ENCODE measurements at places on chromosomes 13 and 19.

DNA sequence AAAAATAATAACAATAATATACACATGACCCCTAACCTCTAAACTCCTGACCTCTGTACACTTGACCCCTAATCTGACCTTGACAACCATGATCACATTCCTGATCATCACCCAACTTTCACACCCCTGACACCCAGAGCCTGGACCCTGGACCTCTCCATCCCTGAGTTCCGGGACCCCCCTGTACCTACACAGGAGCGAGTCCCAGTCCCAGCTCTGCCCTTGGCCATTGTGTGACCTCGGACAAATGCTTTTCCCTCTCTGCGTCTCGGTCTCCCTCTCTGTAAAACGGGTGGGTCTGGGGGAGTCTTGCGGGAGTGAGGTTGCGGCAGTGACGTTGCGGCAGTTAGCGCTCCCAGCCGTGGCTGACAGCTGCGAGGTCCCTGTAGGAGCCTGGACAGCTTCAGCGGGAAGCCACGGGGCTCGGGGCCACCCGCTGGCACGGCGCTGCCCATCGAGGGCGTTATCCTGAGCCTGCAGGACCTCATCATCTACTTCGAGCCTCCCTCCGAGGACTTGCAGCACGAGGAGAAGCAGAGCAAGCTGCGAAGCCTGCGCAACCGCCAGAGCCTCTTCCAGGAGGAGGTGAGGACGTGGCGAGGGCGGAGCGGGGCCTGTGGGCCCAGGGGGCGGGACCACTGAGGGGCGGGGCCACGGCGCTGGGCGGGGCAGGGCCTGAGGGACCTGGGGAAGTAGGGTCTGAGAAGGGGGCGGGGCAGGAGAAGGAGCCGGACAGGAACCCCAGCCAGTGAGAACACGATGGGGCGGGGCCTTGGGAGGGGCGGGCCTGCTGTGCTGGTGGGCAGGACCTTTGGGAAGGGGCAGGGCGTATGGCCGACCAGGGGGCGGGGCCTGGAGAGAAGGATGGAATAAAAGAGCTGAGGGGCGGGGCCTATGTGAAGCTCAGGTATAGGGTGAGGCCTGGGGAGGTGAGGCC lies 19.2 kb downstream of the RYR1 start:
- no peak for DNase-seq

DNA sequence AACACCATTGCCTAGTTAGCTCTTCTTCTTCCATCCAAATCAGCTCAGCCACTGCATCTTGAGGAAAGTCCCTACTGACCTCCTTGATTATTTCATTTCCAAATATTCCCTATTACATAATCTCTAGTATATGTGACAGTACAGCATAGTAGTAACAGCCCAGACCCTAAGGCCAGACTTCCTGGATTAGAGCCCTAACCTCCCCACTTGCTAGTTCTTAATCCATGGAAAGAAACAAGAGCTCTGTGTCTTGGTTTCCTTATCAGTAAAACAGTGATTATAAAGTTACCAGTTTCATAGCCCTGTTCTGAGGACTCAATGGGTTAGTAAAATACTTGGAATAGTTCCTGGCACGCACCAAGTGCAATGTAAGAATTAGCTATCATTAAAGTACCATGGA lies 153.0 kb downstream of the RAP2A start:
- no peak for DNase-seq

- no peak for DNase-seq
Observed at GRCh38 chr13:40961214-40961613, 57.9 kb downstream of the ELF1 start.

- no peak for DNase-seq
Observed at GRCh38 chr13:112532837-112533745, 54.9 kb downstream of the TUBGCP3 start.

GRCh38 chr13:42064966-42065365 lies 16.5 kb downstream of the DGKH start:
- DNase-seq = no peak

DNA sequence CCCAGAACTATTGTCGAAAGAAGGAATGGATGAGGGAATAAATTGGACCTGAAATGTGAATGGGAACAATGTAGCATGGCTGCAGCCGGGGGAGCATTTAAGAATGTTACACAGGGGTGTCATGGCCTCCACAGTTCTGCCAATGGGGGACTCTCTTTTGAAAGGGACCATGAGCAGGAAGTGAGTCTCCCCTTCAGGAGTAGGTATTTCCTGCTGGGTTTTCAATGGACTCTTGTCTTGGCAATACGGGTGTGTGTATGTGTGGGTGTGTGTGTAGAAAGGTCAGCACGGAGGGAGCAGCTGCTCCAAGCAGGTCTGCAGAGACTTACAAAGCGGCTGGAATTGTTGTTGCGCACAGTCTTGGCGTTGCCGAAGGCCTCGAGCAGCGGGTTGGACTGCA lies 24.4 kb downstream of the MYO1F start:
- no peak for DNase-seq

Measured in breast epithelium (tissue), 4 donors.